ENCODE measurements at places on chromosomes 13 and 19.

- DNase-seq = no peak
These were observed 100.9 kb downstream of the FOXO1 start for GRCh38 chr13:40565282-40566148.

GRCh38 chr13:50410921-50411746 lies 395.9 kb downstream of the KCNRG start:
- DNase-seq = no peak

GRCh38 chr19:10566658-10567410 lies 1.0 kb upstream of the KRI1 start:
- DNase-seq = peak; percentile 56

DNA sequence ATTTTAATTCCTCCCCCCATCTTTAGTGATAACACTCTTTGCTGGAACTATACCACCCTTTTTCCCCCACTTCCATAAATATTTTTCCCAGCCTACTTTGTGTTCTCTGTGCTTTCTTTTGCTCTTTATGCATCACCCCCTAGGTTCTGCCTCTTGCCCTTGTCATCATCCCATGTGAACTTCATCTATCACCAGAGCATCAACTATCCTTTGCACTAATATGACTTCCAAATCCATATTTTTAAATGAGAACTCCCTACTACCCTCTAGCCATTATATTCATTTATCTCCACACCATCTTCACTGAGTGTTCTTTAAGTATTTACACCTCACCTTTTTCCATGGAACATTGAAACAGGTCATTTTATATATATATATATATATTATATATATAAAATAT lies 452.7 kb downstream of the FOXO1 start:
- DNase-seq = no peak

- no peak for DNase-seq
These were observed 59.4 kb upstream of the TSHZ3 start for GRCh38 chr19:31408460-31409124.

DNA sequence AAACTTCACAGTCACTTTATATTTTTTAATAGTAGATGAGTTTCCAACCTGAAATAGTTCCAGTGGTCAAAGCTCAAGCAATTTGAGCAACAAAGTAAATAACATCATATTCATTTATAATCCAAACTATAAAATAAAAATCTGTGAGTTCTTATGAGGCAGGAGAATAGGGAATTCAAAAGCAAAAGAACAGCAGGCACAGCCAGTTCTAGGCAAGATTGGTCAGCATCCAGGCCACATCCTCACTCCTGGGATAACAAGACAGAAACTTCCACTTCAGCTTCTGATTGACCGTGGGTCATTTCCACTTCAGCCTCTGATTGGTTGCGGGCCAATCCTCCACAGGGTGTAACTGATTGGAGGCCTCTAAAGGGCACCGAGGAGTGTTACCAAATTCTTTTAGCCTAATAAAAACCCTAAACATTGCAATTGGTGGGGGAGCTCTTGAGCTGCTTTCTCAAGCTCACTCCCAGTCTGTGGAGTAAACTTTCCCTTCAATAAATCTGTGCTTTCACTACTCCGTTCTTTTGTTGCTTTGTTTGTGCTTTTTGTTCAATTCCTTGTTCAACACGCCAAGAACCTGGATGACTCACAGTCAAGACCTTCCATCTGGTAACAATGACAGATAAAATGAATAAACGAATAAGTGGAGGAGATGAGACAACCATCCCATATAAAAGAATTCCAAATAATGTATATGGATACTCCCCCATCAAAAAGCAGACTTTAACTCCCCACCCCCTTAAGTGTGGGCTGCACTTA lies 42.6 kb upstream of the AMER2 start:
- no peak for DNase-seq

GRCh38 chr13:95153647-95154412 lies 147.4 kb downstream of the ABCC4 start:
- DNase-seq = no peak

GRCh38 chr13:35283856-35284255 lies 192.6 kb downstream of the MAB21L1 start:
- DNase-seq = no peak

DNA sequence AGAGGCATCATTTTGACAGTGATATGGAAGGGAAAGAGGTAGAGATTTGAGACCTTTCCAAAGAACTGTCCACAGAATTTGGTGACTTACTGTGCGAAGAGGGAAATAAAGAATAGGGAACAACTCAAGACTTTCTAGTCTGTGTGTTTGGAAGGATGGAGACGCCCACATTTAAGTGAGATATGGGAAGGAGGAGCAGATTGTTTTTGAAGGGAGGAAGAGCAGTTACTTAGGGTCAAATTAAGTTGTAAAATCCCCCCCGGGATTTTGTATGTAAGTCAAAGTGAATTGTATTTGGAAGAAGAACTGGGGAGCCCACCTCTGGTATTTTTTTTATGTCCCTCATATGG lies 1.2 kb downstream of the USPL1 start:
- no peak for DNase-seq

- no peak for DNase-seq
These were observed 16.3 kb downstream of the ZNF91 start for GRCh38 chr19:23378948-23379347.

GRCh38 chr13:67042556-67042955 lies 187.6 kb downstream of the PCDH9 start:
- DNase-seq = no peak

DNA sequence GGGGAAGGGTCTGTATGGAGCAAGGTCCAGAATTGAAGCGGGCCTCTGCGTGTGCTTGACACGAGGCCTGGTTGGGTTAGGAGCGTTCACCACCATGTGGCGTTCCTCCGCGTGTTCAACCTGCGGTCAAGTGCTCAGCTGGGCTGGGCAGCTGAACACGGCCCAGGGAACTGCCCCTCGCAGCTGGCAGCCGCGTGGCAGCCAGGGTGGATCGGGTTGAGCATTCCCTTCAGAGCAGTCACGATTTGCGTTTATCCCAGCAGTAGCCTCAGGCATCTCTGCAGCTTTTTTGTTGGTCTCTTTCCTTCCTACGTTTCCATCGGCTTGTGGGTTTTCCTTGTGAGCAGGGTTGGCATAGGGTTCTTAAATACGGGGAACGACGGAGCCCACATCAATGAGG lies 28.7 kb upstream of the F2RL3 start:
- no peak for DNase-seq

GRCh38 chr13:43573361-43573740 lies 213.4 kb downstream of the ENOX1 start:
- DNase-seq = no peak

DNA sequence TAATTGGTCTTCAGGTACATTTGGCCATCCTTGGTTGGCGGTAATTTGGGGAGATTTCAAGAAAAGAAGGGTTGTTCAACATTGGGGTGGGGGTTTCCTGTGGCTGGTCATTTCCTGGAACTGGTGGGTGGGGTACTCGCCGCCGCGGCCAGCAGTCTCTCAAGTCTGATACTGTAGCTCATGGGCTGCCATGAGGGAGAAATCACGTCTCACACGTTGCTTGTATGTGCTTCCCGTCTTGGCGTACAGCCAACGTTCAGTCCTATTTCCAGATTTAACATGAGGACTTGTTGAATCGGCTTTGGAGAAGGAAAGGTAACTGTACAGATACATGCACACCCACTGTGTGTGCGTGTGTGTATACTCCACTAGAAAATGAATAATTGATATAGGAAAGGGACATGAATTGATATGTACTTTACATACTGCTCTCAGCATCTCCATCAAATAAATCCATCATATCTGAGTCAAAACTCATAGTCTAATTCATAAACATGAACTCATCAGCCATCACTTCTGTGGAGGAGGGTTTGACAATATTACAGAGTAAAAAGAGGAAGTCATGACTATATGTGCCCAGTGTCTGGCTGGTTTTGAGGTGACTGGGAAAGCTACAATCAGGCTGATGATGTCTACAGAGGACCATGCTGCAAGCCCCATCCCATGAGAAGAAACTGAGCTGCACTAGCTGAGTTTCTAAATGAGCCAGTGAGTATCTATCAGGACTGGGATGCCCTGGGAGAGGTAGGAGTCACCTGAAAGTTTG lies 418.1 kb downstream of the TSHZ3 start:
- DNase-seq = no peak

- DNase-seq = no peak
These were observed 31.8 kb upstream of the SEMA6B start for GRCh38 chr19:4591320-4591719.

DNA sequence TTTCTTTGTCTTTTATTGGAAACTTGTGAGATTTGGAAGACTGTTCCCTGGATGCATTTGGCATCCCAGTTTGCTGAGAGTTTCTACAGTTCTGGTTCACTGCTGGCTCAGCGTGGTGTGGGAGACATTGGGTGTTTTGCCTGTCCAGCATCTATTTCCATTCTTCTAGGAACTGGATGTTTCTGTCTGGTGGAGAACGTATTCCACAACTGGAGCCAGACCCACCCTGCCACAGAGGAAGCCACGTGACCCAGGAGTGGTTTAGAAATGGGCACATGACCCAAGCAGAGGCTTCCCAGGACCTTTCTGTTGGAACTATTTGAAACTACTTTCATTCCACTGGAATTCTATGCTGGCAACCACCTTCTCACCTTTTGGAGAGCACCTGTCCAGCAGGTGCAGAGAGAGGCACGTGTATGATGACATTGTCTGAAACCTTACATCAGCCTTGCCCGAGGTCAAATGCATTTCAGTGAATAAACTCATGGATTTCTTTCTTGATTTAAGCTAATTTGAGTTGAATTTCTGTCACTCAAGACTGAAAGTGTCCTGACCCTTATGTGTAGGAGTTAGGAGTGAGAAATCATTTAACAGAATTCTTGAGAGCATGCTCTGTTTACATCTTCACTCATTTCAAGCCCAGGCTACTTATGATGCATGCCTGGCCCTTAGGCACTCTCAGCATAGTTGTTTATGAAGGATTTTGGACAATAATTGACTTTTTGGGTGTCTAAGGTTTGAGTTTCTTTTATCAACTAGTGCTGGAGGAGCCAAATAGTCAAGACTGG lies 121.8 kb downstream of the AKAP11 start:
- no peak for DNase-seq

- DNase-seq = no peak
These were observed 15.4 kb downstream of the TNFAIP8L1 start for GRCh38 chr19:4654437-4655361.

DNA sequence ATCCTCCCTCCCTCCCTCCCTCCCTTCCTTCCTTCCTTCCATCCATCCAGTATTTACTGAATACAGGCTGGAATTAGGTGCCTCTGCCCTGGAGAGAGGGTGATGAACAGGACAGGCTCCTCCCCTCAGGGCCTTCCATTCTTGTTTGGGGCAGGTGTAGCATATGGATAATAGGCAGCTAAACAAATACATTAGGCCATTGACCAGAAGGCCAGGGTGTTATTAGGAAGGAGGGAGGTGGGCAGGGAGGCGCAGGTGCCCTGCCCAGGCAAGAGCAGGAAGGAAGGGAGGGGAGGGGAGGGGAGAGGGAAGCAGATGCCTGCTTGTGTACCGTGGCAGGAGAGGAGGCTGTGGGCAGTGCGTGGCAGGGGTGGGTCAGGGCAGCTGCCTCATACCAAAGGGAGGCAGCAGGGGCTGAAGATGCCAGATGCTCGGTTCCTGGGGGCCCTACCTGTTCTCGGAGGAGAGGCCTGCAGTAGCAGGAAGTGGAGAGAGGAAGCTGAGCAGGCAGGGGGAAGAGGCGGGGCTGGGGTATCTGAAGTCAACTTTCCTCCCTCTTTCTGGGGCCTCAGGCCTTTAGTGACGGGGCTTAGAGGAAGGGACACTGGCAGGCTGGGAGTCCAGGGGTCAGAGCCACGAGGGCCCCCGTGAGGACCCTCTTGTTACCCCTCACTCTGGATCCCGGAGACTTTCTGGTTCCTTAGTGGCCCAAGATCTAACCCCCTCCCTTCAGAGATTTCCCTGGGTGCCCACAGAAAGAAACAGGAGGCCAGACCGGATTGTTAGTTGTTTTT lies at the start of gene RINL:
Gene RINL, minus strand, starts transcription at position 495 of the 794 bp plus-strand sequence. CDS start 1,533 bp downstream, outside the sequence.
- DNase-seq = peak; percentile 79

GRCh38 chr13:113649212-113649611 lies 8.8 kb downstream of the ATP4B start:
- DNase-seq = no peak

DNA sequence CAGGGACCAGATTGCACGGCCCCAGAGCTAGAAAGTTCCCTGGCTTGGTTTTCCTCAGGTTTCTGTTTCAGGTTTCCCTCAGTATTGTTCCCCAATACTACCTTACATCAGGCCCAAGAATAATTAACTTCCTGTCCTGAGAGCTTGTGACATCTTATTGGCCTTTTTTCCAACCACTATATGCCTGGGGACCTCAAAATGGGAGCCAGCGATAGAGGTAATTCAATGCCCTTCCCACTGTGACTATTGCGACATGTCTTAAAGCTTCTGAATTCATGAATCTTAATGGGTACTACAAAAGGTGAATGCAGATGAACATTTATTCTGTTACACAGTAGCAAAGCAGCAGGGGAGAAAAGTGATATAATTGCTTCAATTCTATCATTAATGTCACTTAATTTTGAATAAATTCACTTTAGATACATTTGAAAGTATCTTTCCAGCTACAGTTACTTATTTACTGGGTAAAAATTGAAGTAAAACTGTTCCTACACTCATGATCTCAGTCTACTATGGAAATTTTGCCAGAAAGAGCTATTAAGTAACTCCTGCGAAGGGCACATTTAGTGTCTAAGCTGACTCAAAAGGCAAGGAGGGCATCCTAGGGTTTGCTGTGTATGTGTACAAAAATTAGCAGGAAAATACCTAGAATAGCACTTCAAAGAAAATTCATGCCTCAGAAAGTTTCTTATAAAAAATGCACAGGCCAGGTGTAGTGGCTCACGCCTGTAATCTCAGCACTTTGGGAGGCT lies 4.1 kb downstream of the CRYL1 start:
- DNase-seq = no peak

DNA sequence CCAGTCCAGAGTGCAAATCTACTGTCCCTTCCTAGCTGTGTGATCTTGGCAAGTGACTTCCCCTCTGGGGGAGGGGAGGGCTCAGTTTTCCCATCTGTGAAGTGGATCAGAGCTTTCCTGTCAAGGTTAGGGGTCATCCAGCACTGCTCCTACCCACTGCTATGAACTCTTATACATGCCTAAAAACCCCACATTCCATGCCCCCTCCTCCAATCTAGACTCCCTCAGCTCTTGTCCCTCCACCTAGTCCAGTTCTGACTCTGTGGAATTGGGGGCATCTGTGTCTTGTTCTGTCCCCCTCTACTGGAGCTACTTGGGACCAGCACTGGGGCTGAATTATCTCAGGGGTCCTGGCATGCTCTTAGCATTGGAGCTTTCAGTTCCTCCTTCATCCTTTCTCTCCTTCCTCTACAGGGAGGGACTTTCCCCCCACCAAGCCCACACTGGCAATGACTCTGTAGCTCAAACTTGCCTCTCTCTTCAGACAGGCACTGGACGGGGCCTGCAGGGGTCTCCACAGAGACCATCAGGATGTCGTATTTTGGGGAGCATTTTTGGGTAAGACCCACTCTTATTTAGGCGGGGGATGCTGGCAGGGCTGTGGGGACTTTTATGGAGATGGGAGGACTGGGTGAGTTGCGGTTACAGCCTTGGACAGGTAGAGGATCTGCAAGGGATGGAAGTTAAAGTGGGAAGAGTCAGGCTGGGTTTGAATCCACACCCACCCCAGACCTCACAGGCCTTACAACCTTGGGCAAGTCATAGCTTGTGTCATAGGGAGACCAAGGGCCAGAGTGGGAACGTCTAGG lies 3.6 kb downstream of the FCHO1 start:
- DNase-seq = no peak

Data from activated CD4-positive, alpha-beta T cell treated with anti-CD3 and anti-CD28 coated beads, Interleukin-2, amount 50 U/mL, for 48 hours (primary cell).